ENCODE measurements at places on chromosomes 2 and 18.

- DNase-seq = peak; percentile 18
These were observed 8.9 kb downstream of the ASIC4 start for GRCh38 chr2:219523031-219523671.

- peak; percentile 98 for DNase-seq
These were observed 9.4 kb upstream of the COLEC11 start for GRCh38 chr2:3585261-3586109.

GRCh38 chr2:209368406-209368805 lies 55.4 kb upstream of the MAP2 start:
- peak; percentile 77 for DNase-seq

DNA sequence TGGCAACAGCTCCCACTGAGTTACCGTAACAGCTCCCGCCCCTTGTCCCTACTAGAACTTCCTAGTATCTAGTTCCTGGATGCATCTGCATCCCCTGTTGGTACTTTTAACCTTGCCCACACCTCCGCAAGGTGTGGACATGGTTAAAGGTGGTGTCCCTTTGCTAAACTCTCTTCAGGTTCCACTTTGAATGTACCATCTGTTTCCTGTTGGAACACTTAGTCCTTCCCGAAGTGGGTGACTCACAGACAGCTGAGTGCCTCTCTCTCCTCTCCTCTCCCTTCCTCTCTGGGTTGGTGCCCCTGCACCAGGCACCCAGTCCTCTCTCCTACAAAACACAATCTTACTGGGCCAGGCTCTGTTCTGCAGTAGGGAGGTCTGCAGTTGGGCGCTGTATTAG lies 19.6 kb upstream of the REL start:
- no peak for DNase-seq

DNA sequence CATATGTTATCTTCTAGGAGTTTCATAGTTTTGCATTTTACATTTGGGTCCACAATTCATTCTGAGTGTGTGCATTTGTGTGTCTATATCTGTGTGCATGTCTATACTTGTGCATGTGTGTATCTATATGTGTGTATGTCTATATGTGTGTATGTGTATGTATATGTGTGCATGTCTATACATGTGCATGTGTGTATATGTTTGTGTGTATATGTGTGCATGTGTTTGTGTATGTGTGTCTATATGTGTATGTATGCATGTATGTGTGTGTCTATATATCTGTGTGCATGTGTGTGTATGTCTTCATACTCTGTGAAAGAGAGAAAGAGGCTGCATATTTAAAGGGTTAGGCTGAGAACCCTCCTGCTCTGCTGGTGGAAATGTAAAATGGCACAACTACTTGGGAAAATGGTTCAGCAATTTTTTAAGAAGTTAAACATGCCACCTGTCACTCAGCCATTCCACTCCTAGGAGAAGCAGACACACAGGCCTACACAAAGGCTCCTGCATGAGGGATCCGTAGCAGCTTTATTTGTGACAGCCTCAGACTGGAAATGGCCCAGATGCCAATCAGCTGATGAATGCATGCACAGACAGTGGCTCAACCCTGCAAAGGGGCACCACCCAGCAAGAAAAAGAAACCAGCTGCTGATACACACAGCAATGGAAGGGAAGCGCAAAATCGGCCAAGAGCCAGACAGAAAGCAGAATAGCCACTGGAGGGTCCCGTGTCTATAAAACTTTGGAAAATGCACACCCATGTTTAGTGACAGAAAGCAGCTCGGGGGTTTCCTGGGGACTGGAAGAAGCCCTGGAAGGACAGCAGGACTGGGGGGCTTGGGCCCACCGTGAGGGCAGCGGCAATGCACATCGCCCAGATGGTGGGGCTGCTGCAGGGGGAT lies 146.8 kb downstream of the SEPTIN10 start:
- peak; percentile 79 for DNase-seq

- no peak for DNase-seq
These were observed 23.8 kb downstream of the SMAD4 start for GRCh38 chr18:51053814-51054213.

DNA sequence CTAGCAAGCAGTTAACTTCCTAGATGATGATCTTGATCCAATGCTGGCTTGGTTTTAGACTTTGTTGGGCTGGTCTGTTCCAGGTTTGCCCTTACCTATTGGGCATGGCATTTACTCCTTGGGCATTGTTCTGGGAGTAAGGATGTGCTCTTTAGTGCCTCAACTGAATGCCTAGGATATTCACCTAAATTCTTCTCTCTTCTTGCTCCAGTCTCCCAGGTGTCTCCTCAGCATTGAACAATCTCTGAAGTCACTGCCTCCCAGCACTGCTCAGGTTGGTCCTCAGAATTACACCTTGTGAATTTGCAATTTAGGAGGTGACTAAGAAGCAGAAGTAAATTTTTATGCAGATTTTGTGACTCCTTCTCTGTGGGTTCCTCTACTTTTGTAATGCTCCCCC lies 307.7 kb upstream of the COL3A1 start:
- DNase-seq = no peak

GRCh38 chr2:149446748-149447147 lies 116.4 kb downstream of the LYPD6 start:
- no peak for DNase-seq

DNA sequence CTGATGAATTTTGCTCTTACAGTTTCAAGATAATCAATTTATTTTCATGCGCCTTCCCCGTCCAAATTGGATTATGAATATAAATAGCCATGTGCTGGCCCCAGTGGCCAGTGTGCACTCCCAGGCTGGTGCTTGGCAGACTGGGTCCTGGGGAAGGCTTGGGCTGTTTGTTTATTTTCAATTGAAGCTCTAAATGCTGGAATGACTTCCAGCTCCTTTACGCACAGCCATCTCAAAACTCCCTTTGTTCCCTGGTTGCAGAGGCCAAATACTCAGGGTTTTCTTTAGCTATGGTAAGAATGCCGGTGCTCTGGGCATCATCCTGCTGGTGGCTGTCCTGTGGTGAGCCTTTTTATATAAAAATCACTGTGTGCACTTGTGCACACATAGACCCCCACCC lies 131.5 kb downstream of the PRKCE start:
- DNase-seq = no peak

DNA sequence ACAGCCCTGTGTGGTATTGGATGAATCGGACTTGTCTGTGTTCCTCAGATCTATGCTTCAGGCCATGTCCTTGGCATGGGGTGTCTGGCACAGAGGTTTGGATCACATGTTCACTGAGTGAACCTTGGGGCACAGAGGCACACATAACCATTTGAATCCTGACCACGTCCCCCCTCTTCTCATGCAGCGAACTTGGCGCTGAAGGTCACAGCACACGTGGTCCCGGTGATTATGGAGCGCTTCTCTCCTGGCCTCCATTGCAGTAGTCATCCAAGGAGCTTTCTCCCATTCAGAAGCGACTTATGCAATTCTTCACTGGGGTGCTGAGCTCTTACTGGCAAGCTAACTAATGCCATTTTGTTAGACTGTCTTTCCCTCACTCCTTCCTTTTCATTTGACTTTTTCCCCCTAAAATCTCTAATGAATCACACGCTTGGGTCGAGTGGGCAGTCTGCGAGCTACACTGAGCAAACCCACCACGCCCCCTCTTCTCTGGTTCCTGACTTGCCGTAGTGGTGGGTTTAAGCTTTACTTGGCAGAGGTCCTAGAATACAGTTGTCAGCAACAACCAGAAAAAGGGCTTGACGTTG lies 59.4 kb downstream of the KCNG2 start:
- DNase-seq = peak; percentile 60

DNA sequence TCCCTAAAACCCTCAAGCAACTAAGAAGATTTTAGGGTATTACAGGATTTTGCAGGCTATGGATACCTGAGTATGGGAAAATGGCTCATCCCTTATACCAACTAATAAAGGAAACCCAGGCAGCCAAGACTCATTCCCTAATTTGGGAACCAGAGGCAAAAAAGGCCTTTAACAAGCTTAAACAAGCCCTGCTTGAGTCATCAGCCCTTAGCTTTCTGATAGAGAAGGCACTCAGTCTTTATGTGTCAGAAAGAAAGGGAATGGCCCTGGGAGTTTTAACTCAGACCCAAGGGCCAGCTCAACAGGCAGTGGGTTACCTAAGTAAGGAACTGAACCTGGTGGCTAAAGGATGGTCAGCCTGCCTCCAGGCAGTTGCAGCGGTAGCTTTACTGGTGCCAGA lies 96.9 kb upstream of the RMP24 start:
- no peak for DNase-seq

- no peak for DNase-seq
These were observed 123.5 kb downstream of the FIGN start for GRCh38 chr2:163612332-163612731.

DNA sequence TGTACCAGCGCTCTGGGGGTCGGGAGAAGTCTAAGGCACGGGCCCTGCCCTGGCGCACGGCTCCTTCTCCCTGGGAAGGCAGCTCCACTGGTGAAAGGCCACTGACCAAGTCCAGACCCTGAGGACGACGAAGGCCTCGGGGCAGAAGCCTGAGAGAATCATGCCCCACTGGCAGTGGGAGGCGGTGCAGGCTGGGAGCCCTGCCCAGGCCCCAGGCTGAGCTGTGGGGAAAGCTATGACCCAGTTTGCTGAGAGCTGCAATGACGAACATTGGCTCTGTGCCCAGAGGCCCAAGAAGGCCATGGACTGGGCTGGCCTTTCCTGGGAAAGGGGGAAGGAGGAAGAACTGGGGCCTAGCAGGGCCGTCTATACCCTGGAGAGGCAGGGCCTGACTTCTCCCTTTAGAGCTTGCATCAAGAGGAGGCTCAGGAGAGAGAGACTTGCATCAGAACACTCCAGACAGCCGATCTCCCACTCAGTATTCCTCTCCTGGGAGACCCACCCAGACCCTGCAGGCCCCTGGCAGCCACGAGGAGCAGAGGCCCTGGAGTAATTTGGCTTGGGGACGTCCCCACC lies 32.9 kb downstream of the HS1BP3 start:
- DNase-seq = peak; percentile 100

GRCh38 chr2:235564066-235564465 lies 70.2 kb downstream of the AGAP1 start:
- DNase-seq = no peak

DNA sequence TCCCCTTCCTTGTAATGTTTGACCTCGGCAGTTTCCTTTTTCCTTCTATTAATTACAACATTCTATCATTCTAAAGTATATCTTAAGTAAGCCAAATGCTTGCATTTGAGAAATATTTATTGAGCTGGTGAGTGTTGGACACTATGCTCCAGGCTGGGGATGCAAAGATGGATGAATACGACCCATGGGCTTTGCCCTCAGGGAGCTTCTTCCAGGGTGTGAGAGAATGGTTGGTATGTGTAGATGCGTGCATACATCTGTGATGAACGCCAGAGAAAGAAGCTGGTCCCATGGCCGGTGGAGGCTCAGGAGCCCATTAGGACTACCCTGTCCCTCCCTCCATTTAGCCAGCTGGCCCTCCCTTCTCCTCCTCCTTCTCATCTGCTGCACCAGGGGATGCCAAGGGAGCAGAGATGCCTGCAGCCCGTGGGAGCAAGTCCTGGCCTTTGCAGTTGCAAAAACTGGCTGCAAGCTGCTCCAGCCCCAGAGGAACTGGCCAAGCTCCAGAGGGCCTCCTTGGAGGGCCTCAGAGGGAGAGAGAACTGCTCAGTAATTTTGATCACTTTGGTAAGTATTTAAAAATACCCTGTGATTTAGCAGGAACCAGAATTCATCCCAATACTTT lies 65.7 kb upstream of the FOSL2 start:
- DNase-seq = peak; percentile 87

DNA sequence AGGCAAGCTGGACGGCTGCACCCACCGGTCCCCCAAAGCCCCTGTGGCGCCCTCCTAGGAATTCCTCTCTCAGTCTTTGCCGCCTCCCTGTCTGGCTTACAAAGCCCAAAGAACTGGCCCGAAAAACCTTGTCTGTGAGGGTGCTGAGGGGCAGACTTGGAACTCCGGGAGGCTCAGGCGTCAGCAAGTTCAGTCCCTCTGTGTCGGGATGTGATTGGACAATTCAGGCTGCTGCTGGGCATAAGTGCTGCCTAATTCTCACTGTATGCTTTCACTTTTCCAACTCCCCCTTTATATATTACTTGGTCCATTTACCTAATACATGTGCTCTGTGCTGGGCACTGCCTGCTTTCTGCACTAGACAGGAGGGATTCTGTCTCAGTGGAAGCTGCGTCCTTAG lies 20.3 kb upstream of the SH3RF3 start:
- no peak for DNase-seq

GRCh38 chr2:223601018-223601417 lies 1.1 kb downstream of the SCG2 start:
- no peak for DNase-seq

- DNase-seq = peak; percentile 78
These were observed 309.7 kb downstream of the RAD51AP2 start for GRCh38 chr2:17208511-17208910.

GRCh38 chr2:167944825-167945659 lies 302.4 kb downstream of the STK39 start:
- DNase-seq = peak; percentile 64

GRCh38 chr2:149666809-149667320 lies 79.3 kb upstream of the MMADHC start:
- no peak for DNase-seq

All from fibroblast of lung (primary cell).